ENCODE measurements at places on chromosomes 1 and 21. TPM values are rescaled to one million over a fixed set of nuclear protein-coding genes. Genes with fewer than 3 reads are reported as not detected.

GRCh38 chr1:9676815-9677393 lies 25.4 kb downstream of the PIK3CD start:
- no peaks in the 10 kb centered on the region for H3K36me3 ChIP-seq
- no peak for DNase-seq
- no peaks in the 10 kb centered on the region for H3K27me3 ChIP-seq
- H3K4me1 ChIP-seq, result no peaks in the 10 kb centered on the region
- H3K27ac ChIP-seq, result no peak overlapping the region
- no peak overlapping the region for H3K4me3 ChIP-seq

GRCh38 chr1:93155335-93155734 lies 24.9 kb downstream of the TMED5 start:
- no peak overlapping the region for H3K27ac ChIP-seq
- peaks cover 95% of the 10 kb centered on the region for H3K36me3 ChIP-seq
- DNase-seq, result no peak
- H3K4me3 ChIP-seq, result no peak overlapping the region
- no peaks in the 10 kb centered on the region for H3K27me3 ChIP-seq

DNA sequence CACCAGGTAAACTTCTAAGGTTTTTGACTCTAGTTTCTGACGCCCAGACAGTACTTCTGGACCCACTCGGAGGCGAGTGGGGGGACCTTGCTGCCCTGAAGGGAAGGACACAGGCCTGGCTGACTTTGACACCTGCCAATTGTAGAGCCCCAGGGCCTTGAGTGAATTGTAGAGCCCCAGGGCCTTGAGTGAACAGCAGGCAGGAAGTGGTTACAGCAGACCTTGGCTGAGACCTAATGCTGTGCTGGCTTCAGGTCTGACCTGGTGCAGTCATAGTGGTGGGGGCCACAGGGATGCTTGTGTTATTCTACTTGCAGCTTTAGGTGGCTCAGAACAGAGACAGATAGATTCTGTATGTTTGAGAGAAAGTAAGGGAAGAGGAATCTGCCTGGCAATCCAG lies 344.3 kb downstream of the DUSP10 start:
- no peak overlapping the region for H3K27ac ChIP-seq
- no peaks in the 10 kb centered on the region for H3K36me3 ChIP-seq
- H3K4me1 ChIP-seq, result peaks cover 15% of the 10 kb centered on the region

GRCh38 chr1:53274026-53274425 lies 35.7 kb upstream of the MAGOH start:
- no peak for DNase-seq
- peak overlapping the region; percentile 34 for H3K27ac ChIP-seq
- H3K27me3 ChIP-seq, result no peaks in the 10 kb centered on the region
- peaks cover 5% of the 10 kb centered on the region for H3K4me1 ChIP-seq
- H3K4me3 ChIP-seq, result no peak overlapping the region
- no peaks in the 10 kb centered on the region for H3K36me3 ChIP-seq

- no peak for DNase-seq
- no peaks in the 10 kb centered on the region for H3K36me3 ChIP-seq
- H3K27ac ChIP-seq, result no peak overlapping the region
- H3K4me3 ChIP-seq, result no peak overlapping the region
- no peaks in the 10 kb centered on the region for H3K4me1 ChIP-seq
Observed at GRCh38 chr1:182515556-182515955, 65.6 kb downstream of the RGSL1 start.

GRCh38 chr1:53617851-53618499 lies 121.0 kb downstream of the GLIS1 start:
- H3K36me3 ChIP-seq, result no peaks in the 10 kb centered on the region
- H3K4me3 ChIP-seq, result no peak overlapping the region

GRCh38 chr1:101100674-101101073 lies 75.1 kb upstream of the DPH5 start:
- H3K27ac ChIP-seq, result no peak overlapping the region
- DNase-seq, result no peak
- H3K4me3 ChIP-seq, result no peak overlapping the region
- H3K4me1 ChIP-seq, result no peaks in the 10 kb centered on the region

DNA sequence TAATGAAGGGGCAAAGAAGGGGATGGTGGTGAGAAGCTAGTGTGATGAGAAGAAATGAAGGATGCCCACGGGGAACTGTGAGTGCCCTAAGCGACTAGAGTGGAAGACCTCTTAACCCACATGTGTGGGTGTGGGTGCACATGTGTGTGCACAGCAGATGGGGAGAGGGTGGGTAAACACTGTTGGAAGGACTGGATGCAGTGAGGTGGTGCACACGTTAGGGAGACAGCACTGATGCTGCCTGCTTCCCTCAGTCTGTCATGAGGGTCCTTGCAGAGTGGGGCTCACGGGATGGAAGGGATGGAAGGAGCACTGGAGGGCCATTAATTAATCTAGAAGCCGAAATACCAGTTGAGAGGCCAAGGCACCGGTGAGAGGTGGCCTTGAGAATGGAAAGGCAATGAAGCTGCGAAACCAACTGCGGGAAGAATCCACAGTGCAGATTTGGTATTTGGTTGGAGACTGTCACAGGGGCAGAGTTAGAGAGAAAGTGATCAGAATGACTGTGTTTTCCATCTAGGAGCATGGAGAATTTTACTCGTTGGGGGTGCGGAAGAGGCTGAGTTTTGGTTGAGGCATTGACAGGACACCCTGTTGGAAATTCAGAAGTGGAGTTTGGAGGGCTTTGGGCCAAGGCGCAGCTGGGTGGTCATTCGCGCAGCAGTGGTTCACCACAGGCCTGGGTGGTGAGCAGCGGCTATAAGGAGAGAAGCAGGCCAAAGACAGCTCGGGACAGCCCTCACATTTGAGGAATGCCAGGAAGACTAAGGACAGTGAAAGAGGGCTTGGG lies 15.8 kb downstream of the RCSD1 start:
- no peaks in the 10 kb centered on the region for H3K36me3 ChIP-seq
- peaks cover 24% of the 10 kb centered on the region for H3K4me1 ChIP-seq
- H3K27me3 ChIP-seq, result no peaks in the 10 kb centered on the region
- no peak for DNase-seq
- no peak overlapping the region for H3K27ac ChIP-seq
- no peak overlapping the region for H3K4me3 ChIP-seq

GRCh38 chr1:155669233-155670162 lies 19.1 kb downstream of the YY1AP1 start:
- no peak for DNase-seq
- H3K27me3 ChIP-seq, result no peaks in the 10 kb centered on the region
- no peak overlapping the region for H3K27ac ChIP-seq
- peaks cover 100% of the 10 kb centered on the region for H3K36me3 ChIP-seq
- no peaks in the 10 kb centered on the region for H3K4me1 ChIP-seq

- H3K27me3 ChIP-seq, result no peaks in the 10 kb centered on the region
- no peaks in the 10 kb centered on the region for H3K4me1 ChIP-seq
- H3K36me3 ChIP-seq, result no peaks in the 10 kb centered on the region
- no peak for DNase-seq
- H3K4me3 ChIP-seq, result no peak overlapping the region
Observed at GRCh38 chr21:38179511-38179910, 77.3 kb upstream of the KCNJ15 start.

- H3K36me3 ChIP-seq, result no peaks in the 10 kb centered on the region
- peak overlapping the region; percentile 80 for H3K27ac ChIP-seq
- no peaks in the 10 kb centered on the region for H3K27me3 ChIP-seq
- H3K4me3 ChIP-seq, result no peak overlapping the region
Observed at GRCh38 chr1:93746021-93746812, 64.6 kb upstream of the BCAR3 start.

DNA sequence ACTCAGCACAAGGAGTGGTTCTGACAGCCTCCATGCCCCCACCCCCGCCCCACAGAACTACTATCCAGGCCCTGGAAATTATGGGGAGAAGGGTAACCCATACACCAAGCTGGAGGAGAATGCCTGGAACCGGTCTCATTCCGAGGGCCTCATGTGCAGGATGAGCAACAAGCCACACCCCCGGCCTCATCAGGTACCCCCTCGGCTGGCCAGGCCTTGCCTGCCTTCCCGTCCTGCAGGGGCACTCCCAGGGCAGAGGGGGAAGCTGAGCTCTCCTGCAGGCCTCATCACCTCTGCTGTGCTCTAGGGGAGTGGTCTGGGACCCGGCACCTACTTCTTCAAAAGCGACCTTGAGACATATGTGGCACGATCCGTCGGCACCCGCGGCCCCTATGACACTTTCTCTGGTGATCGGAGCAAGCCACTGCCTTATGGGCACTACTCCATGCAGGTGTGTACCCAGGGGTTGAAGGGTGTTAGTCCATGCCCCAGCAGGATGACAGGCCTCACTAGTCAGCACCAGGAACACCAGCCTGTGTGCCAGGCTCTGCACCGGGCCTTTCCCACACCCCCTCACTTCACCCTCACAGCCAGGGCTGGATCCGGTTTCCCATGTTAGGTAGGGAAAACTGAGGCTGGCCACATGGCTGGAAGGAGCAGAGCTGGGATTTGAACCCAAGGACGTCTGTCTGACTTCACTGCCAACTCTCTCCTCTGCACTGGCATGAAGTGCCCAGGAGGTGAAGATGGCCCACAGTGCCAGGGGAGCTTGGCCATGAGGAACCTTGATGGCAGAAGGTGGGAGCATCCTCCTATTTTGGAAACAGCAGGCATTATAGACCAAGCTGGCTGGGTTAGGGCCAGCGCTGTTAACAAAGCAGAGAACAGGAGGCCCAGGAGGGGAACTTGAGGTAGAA lies 10.9 kb upstream of the TTC22 start:
- H3K4me3 ChIP-seq, result no peak overlapping the region
- no peaks in the 10 kb centered on the region for H3K4me1 ChIP-seq
- H3K27ac ChIP-seq, result no peak overlapping the region
- no peaks in the 10 kb centered on the region for H3K36me3 ChIP-seq

GRCh38 chr1:244436336-244437085 lies 15.2 kb downstream of the ADSS2 start:
- no peak for DNase-seq
- no peaks in the 10 kb centered on the region for H3K36me3 ChIP-seq
- no peak overlapping the region for H3K4me3 ChIP-seq
- no peaks in the 10 kb centered on the region for H3K4me1 ChIP-seq

- no peak overlapping the region for H3K4me3 ChIP-seq
- H3K36me3 ChIP-seq, result no peaks in the 10 kb centered on the region
- no peaks in the 10 kb centered on the region for H3K27me3 ChIP-seq
- peaks cover 13% of the 10 kb centered on the region for H3K4me1 ChIP-seq
Observed at GRCh38 chr1:115242543-115242942, 95.5 kb downstream of the NGF start.

GRCh38 chr1:178352790-178353416 lies 143.9 kb downstream of the CLEC20A start:
- no peak overlapping the region for H3K27ac ChIP-seq
- H3K36me3 ChIP-seq, result no peaks in the 10 kb centered on the region
- no peak for DNase-seq
- H3K27me3 ChIP-seq, result no peaks in the 10 kb centered on the region
- no peak overlapping the region for H3K4me3 ChIP-seq

DNA sequence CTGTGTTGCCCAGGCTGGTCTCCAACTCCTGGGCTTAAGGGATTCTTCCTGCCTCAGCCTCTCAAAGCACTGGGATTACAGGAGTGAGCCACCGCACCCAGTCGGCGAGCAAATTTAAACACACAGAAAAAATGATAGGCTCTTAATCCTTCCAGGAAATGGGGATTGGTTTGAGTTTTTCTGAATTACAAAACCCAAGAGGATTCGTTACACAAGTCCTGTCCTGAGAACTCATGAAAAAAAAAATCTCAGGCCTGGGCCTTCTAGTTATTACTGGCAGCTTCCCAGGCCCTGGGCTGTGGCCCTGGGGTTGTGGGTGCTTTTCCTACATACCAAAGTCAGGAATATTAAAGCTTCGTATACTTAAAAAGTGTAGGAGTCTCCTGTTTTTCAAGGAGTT lies 6.3 kb upstream of the IFNGR2 start:
- H3K27me3 ChIP-seq, result no peaks in the 10 kb centered on the region
- H3K4me3 ChIP-seq, result no peak overlapping the region
- peaks cover 23% of the 10 kb centered on the region for H3K4me1 ChIP-seq
- no peak for DNase-seq

GRCh38 chr1:91556556-91556955 lies 55.9 kb downstream of the CDC7 start:
- H3K4me3 ChIP-seq, result no peak overlapping the region
- peak overlapping the region; percentile 7 for H3K27ac ChIP-seq
- no peaks in the 10 kb centered on the region for H3K27me3 ChIP-seq
- DNase-seq, result no peak

GRCh38 chr1:150808121-150808520 lies at the start of gene CTSK:
TSS of gene CTSK (minus strand) at chr1:150808260. CDS start at chr1:150806805, 1,455 bp downstream.
- peaks cover 35% of the 10 kb centered on the region for H3K36me3 ChIP-seq
- no peak for DNase-seq
- H3K4me1 ChIP-seq, result no peaks in the 10 kb centered on the region
- H3K27ac ChIP-seq, result peak within 1 kb of the TSS; percentile 61
- peak within 1 kb of the TSS; percentile 13 for H3K4me3 ChIP-seq
- no peaks in the 10 kb centered on the region for H3K27me3 ChIP-seq

DNA sequence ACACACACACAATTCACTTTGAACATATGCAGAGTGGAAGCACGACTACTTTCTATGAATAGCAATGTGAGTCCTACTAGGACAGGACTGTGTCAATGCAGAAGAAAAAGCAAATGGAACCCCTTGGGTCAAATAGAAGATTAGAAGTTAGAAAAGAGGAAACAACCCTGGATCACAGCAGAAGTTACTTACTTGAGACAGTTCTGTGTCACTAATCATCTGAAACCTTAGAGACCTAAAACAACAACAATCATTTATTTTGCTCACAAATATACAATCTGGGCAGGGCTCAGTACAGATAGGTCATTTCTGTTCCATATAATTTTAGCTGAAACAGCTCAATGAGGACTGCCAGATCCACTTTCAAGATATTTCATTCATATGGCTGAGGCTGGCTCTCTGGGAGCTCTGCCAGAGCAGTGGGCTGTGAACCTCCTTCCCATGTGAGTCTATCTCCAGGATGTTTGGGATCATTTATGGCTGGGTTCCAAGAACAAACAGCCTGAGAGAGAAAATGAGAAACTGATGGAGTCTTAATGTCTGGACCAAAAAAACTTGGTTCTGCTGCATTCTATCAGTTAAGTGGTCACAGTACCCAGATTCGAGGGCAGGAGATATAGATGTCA lies 42.5 kb upstream of the IL10 start:
- DNase-seq, result no peak
- H3K4me3 ChIP-seq, result no peak overlapping the region
- no peaks in the 10 kb centered on the region for H3K4me1 ChIP-seq

The BEND5 gene
- total RNA-seq, result 2.3 TPM

The SAMD13 gene
- 0.35 TPM for total RNA-seq

The FTCD gene
- total RNA-seq, result not detected

The USP24 gene
- 30.5 TPM for total RNA-seq

The MMP23B gene
- total RNA-seq, result 2.4 TPM

The TP73 gene
- total RNA-seq, result 8.8 TPM

The BNIPL gene
- 52.7 TPM for total RNA-seq

The PTCH2 gene
- total RNA-seq, result 0.19 TPM

The ATP6V1G3 gene
- not detected for total RNA-seq

The BACH1 gene
- total RNA-seq, result 39.6 TPM

The CRABP2 gene
- total RNA-seq, result 916 TPM

The VAV3 gene
- total RNA-seq, result 89.5 TPM

The AMY2B gene
- 5.7 TPM for total RNA-seq

The RCAN3 gene
- 14.4 TPM for total RNA-seq

The MORN1 gene
- 7.1 TPM for total RNA-seq

The S100A7 gene
- 246 TPM for total RNA-seq
